Activated CD8-positive, alpha-beta memory T cell treated with anti-CD3 and anti-CD28 coated beads for 4 hours (primary cell): ENCODE measurements at places on chromosomes 13 and 19.
A peak's percentile ranks its signal among the peaks of the same experiment; 100 is the strongest.

GRCh38 chr19:42441049-42441445 is 1.7 kb downstream of the CXCL17 start:
- DNase-seq = no peak

DNA sequence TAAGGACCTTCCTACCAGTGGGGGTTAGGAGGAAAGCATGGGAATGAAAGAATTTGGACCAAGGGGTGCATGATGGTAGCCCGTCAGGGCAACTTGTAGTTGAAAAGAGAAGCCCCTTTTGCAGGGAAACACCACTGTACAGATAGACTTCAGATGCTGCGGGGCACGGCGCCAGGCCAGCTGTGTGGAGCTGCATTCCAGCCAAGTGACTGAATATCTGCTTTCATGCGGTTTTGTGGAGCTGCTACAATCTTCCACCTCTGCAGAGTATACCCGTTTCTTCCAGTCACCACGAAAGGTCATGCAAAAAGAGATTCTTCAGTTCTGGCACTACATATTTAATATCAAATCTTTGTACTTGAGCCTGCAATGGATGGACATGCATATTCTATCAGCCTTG is 104.7 kb downstream of the RGCC start:
- DNase-seq = no peak

- DNase-seq = no peak
These were observed 7.6 kb downstream of the PNKP start for GRCh38 chr19:49859682-49860335.

GRCh38 chr19:48715681-48716171 is 3.8 kb downstream of the MAMSTR start:
- no peak for DNase-seq

GRCh38 chr19:40717880-40718773 is 1.2 kb downstream of the ITPKC start:
- no peak for DNase-seq

GRCh38 chr19:31515931-31516330 is 166.7 kb upstream of the TSHZ3 start:
- DNase-seq = no peak

- no peak for DNase-seq
These were observed 570.9 kb downstream of the GPC6 start for GRCh38 chr13:93797463-93797862.

DNA sequence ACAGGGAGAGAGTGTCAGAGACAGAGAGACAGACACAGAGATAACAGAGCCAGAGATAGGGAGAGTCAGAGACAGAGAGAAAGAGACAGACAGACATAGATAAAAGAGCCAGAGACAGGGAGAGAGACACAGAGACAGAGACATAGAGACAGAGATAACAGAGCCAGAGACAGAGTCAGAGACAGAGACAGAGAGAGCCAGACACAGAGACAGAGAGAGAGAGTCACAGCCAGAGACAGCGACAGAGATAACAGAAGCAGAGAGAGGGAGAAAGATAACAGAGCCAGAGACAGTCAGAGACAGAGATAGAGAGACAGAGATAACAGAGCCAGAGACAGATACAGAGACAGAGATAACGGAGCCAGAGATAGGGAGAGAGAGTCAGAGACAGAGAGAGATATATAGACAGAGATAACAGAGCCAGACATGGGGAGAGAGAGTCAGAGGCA is 865 bp upstream of the TNFSF9 start:
- DNase-seq = no peak

DNA sequence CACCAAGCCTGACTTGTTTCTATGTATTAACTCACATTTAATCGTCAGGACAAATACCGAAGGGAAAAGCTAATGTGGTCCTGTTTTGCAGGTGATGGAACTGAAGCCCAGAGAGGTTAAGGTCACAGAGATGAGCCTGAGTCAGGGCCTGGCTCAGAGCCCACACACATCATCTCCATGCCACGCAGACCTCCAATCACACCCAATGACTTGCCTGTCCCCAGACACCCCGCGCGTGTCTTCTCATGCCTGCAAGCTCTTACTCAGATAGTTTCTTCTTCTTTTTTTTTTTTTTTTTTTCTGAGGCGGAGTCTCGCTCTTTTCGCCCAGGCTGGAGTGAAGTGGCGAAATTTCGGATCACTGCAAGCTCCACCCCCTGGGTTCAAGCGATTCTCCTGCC is 16.4 kb downstream of the SIX5 start:
- DNase-seq = no peak

DNA sequence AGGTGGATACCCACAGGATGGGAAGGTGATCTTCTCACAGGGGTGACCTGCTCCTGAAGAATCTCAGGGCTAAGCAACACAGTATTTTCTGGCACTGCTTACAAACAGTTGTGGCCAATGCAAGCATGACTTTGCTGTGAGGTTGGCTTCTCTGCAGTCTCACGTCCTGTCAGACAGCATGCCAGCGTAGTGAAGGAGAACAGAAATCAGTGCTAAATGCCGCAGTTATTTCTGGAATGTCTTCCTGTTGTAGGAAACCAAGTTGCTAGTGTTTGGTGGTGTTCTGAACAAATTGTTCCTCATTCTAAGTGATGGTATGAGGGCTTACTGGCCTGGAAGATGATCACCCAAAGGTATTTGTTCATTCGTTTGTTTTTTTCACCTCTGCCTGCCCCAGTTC is 320.1 kb downstream of the MTUS2 start:
- DNase-seq = no peak

- DNase-seq = no peak
These were observed 90.3 kb downstream of the KDM4B start for GRCh38 chr19:5059213-5059574.

DNA sequence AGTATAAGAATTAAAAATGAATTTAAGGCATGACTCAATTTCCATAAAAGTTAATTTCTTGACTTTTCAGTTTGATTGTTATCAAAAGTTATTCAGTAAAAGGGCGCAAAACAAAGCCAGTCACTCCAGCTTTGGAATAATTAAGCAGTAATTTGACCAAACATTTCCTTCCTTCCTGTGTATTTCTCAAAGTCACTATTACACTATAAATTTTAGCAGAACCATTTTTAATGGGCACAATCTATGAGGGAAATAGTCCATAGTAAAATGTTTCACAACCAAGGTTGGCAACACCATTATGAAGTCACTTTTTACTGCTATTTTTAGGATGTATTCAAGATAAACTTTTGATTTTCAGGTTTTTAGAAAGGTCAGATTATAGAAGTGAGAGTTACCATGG is 91.0 kb downstream of the DACH1 start:
- DNase-seq = no peak

GRCh38 chr19:57171551-57172081 is 4.3 kb upstream of the DUXA start:
- DNase-seq = peak; percentile 24

DNA sequence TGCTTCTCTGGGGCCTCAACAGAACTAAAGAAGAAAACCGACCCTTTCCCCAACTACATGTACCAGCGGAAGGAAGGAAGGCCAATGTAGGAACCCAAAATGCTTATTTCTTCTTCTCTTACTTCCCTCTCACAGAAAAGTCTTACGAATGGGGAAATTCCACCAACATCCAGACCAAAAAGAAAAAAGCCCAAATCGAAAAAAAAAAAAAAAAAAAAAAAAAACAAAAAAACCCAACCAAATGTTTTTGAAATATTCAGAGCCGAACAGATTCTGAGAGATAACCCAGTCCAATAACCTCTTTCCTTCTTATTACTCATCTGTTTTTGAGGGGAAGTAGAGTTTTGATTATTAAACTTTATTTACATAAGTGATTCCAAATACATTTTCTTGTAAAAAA is 3.9 kb downstream of the PPM1N start:
- DNase-seq = no peak

DNA sequence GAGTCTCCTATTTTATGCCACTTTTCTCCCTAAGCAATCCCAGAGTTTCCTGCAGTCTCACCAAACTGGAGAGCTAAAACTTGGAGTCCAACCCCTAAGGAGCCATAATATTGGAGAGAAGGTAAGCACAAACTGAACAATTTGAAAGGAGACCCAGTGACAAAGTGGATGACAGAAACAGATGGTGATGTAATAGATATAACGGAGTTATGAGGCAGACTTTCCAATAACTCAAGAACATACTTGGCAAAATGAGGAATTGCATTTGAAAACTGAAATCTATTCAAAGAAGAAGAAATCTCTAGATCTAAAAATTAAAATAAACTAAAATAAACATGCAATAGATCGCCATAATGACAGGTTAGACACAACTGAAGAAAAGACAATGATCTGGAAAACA is 200.9 kb upstream of the MIR17HG start:
- no peak for DNase-seq

- DNase-seq = no peak
These were observed 84.6 kb upstream of the FREM2 start for GRCh38 chr13:38602266-38602665.
